GOT3 (cell line): ENCODE measurements at places on chromosomes 16 and 17.

- no peak for DNase-seq
These were observed 11.2 kb upstream of the COG7 start for GRCh38 chr16:23464196-23464595.

DNA sequence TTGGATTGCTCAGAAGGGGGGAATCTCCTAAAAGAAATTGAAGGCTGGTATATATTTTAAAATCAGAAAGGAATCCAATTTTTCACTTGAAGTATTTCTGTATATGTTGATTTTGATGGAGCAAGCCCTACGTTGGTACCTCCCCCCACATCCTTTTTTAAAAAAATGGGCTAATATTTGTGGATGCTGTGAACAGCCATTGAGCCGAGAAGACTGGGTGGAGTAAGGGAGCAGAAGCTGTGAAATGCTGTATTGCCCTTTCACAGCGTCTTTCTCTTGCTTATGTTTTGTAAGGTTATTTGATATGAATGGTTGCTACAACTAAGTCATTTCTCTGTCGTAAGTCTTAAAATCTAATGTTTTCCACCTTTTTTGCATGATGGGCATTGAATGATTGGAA, 2.3 kb downstream of the PAFAH1B1 start:
- DNase-seq: no peak

- DNase-seq: no peak
These were observed 1.2 kb downstream of the LLGL2 start for GRCh38 chr17:75526555-75527270.

DNA sequence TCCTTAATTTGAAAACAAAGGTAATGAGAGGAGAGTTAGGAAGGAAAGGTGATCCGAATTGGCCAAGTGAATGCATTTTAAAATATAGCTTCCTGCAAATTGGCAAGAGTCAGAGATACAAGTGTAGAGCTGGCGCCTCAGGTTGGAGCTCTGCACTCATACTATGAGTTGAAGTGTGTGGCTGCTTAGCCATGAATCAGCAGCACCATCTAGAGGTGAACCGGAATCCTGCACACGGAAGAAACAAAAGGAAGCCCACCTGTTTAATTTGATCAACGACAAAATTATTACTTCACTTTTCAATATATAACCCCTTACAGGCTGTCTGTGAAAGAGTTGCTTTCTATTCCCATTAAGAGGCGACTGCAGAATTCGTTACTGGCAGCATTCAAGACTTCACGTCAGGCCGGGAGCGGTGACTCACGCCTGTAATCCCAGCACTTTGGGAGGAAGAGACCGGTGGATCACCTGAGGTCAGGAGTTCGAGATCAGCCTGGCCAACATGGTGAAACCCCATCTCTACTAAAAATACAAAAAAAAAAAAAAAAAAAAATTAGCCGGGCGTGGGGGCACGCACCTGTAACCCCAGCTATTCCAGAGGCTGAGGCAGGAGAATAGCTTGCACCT, 1253.7 kb upstream of the CDH8 start:
- no peak for DNase-seq

DNA sequence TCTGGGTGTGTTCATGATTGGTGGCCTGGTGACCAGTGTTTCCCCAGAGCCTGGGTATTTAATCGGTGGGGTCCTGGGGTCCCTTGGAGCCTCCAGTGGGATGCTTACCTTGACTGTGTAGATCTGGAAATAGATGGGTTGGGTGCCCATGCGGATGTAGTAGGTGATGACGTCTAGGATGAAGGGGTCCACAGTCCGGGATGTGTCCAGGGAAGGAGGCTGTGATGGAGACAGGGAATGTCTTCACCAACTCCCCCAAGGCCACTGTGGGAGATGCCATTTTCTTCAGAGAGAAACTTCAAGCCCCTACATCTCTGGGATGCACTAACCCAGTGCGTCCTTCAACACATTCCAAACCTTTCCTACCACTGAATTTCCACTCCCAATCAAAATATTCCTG, 24.1 kb upstream of the MFSD6L start:
- DNase-seq: no peak
